ENCODE measurements at places on chromosomes 4 and X.

GRCh38 chrX:133302775-133303445 is 84.8 kb upstream of the TFDP3 start:
- no peak for DNase-seq

DNA sequence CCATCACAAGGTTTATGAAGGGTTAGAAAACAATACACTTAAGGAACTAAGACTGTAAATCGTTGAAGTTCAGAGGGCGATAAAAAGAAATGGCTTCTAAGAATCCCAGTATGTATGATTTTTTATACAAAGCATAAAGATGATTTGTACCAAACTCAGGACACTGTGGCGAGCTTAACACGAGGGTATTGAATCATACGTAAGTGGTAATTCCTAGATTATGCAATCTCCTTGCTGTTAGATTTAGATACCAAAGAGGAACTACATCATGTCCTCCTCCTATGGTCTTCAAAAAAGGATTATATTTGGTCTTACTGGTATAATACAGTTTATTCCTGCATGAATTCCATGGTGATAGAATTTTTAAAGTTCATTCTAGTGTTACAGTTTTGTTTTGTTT is 23.9 kb downstream of the NFKB1 start:
- no peak for DNase-seq

- DNase-seq, result no peak
These were observed 122.9 kb downstream of the PPA2 start for GRCh38 chr4:105350859-105351490.

DNA sequence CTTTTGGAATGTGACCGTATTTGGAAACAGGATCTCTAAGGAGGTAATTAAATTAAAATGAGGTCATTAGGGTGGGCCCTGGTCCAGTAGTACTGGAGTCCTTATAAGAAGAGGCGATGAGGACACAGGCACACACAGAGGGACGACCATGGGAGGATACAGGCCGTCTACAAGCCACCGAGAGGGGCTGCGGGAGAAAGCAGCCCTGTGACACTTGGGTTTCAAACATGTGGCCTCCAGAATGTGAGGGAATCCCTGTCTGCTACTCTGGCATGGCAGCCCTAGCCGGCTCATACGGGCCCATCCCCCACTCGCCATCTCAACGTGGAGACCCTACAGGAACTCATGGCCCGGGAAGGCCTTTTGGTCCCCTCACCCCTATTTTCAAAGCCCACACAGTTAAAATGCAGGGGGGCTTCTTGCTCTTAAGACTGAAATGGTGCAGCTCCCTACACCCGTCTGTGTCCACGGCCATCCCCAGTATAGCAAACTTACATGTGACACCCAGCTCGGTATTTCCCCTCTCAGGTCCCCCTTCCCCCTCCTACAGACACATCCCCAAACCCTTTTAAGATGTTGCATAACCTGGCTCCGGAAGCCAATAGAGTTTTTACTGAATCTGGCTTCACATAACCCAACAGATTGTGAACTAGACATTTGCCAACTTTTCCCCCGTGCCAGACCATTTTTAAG is 124.1 kb upstream of the TBL1X start:
- DNase-seq, result peak; percentile 41

- DNase-seq, result no peak
These were observed 43.3 kb upstream of the SLC39A8 start for GRCh38 chr4:102388611-102389010.

- DNase-seq, result no peak
These were observed 161.6 kb downstream of the PDGFRA start for GRCh38 chr4:54390670-54391069.

Measured in Jurkat, Clone E6-1 (cell line).